Kidney (tissue), 22 donors: ENCODE measurements at places on chromosomes 5 and 9. TPM values are rescaled to one million over a fixed set of nuclear protein-coding genes. Genes with fewer than 3 reads are reported as not detected.

GRCh38 chr5:38009749-38010358 is 170.0 kb upstream of the GDNF start:
- no peak overlapping the region for H3K4me3 ChIP-seq
- DNase-seq: peak; percentile 48
- H3K36me3 ChIP-seq: no peaks in the 10 kb centered on the region
- H3K27me3 ChIP-seq: no peaks in the 10 kb centered on the region

DNA sequence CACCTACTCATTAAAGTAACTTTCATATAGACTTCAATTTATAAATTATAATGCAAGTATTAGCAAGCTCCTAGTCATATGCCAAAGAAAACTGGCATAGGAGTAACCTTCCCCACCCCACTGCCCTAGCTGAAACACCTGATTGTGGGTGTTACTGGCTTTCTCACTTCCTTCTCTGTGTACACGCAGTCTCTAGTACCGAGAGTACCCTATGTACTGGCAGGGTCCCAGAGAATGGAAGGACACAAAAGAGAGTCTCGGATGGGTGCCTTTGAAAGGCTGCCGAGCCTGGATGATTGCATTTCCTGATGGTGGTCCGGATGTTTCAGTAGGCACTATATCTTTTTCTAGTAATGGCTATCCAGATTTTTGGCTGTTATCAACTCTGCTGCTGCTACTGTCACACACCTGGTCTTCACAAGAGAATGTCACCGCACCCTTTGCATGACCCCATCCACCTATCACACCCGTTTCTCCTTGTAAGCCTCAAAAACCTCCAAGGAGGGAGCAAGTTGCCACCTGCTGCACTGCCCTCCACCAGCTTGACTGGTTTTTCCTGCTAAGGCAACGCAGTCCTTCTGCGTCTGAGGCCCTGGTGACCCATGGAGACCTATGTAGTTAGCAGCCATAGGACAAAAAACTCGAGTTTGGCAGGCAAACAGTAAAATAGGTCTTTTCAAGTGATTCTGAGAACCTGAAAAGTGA is 53.8 kb upstream of the CLINT1 start:
- H3K27ac ChIP-seq: peak overlapping the region; percentile 87
- DNase-seq: peak; percentile 89
- peak overlapping the region; percentile 14 for H3K4me3 ChIP-seq
- H3K36me3 ChIP-seq: no peaks in the 10 kb centered on the region
- H3K4me1 ChIP-seq: no peaks in the 10 kb centered on the region
- H3K27me3 ChIP-seq: no peaks in the 10 kb centered on the region

DNA sequence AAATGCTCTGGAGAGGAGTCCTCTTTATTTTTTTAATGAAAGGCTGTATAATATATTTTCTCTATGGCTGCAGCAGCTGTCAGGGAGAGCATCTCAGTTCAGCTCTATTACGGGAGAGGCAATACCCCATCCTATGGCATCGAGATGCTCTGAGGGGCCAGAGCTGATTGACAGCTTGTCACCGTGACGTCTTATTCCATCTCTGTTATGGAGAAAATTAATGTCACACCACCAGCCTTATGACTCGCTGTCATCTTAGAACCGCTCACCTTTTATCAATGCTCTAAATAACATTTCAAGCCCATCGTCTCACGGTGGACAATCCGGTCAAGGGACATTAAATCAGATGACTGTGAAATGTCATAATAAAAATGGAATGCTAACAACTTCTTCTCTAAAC is 273.5 kb downstream of the SLF1 start:
- H3K27me3 ChIP-seq: no peaks in the 10 kb centered on the region
- H3K4me3 ChIP-seq: no peak overlapping the region

- no peak for DNase-seq
- no peak overlapping the region for H3K27ac ChIP-seq
- H3K4me3 ChIP-seq: no peak overlapping the region
- H3K36me3 ChIP-seq: no peaks in the 10 kb centered on the region
- no peaks in the 10 kb centered on the region for H3K27me3 ChIP-seq
Measured at GRCh38 chr9:68966496-68966944, 47.4 kb downstream of the PRKACG start.

DNA sequence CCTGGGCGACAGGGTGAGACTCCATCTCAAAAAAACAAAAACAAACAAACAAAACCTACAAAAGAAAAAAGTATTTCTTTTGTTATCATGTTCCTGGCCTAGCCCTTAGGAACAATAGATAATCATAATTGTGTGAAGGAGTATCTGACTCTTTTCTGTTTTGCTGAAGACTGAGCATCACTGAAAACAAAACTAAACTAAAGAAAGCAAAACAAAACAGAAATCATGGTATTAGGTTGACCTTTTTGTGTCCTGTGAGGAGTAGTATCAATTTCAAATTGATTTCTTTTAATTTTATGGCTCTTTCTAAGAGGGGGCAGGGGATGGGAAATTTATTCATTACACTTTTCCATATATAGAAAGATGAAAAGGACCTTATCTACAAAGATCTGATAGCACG is 246.0 kb downstream of the YTHDC2 start:
- H3K27me3 ChIP-seq: no peaks in the 10 kb centered on the region
- no peak overlapping the region for H3K27ac ChIP-seq
- H3K36me3 ChIP-seq: no peaks in the 10 kb centered on the region
- H3K4me1 ChIP-seq: no peaks in the 10 kb centered on the region

- no peak overlapping the region for H3K4me3 ChIP-seq
- no peak for DNase-seq
- H3K27me3 ChIP-seq: no peaks in the 10 kb centered on the region
- peaks cover 2% of the 10 kb centered on the region for H3K4me1 ChIP-seq
Measured at GRCh38 chr5:73654171-73654811, 28.3 kb downstream of the ARHGEF28 start.

GRCh38 chr5:149128023-149128875 is 13.0 kb upstream of the ABLIM3 start:
- H3K4me3 ChIP-seq: no peak overlapping the region
- H3K36me3 ChIP-seq: no peaks in the 10 kb centered on the region
- H3K27me3 ChIP-seq: no peaks in the 10 kb centered on the region
- no peak overlapping the region for H3K27ac ChIP-seq
- DNase-seq: no peak

DNA sequence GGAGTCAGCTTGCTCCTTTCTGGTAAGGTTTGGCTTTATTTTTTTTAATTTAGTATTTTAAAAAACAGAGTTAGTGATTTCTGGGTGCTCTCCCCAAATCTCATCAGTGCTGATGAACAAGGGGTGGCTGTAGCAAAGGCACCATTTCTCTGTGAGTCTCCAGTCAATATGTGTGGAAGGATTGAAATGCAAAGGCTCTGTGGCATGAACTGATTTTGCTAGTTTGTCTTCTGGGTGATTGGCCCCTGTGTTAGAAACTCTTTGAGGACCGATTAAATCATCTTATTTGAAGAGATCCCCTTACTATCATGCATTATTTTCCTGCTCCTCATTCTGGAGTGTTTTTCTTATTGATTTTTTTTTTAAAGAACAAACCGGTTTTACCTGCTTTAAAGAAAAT is 596 bp downstream of the TEK start:
- no peaks in the 10 kb centered on the region for H3K4me1 ChIP-seq
- H3K27me3 ChIP-seq: no peaks in the 10 kb centered on the region
- H3K27ac ChIP-seq: peak overlapping the region; percentile 13
- H3K36me3 ChIP-seq: no peaks in the 10 kb centered on the region

DNA sequence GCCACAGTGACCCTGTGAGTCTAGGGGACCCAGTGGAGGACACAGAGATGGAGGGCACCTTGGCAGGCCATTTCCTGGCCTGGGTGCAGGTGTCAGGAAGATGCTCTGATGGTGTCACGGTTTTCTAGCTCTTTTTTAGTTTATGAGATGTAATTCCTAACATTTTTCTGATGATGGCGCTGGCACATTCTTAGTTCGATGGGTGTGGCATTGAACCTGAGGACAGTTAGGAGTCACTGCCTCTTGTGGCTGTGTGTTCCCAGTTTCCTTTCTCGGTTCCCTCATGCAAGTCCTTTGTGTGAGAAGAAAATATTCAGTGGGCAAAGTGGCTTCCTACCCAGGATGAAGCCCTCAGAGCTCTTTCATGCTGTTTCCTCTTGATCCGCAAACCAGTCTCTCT is 129.4 kb upstream of the ICE1 start:
- no peak for DNase-seq
- H3K4me3 ChIP-seq: no peak overlapping the region
- H3K4me1 ChIP-seq: no peaks in the 10 kb centered on the region
- H3K27me3 ChIP-seq: no peaks in the 10 kb centered on the region

DNA sequence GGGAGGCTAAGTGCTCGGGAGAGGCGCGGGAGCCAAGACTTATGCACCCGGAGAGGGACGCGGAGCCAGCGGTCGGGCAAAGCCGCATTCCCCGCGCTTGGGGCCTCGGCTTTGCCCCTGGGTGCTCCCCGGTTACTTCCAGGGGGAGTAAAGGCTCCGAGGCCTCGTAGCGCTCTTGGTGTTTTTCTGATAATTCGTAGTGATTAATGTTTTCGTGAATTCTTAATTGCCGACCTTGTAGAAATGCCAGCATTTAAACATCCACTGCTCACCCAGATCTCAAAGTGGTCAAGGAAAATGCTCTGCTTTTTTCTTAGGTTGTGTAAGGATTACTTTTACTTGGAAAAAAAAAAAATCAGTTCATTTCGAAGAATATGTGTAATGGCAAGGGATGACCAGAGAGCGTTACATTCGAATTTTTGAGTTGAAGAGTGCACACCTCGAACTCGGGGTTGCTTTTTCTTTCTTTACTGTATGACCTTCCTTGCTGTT is 654 bp upstream of the TUT7 start:
- peak overlapping the region; percentile 67 for H3K4me3 ChIP-seq
- no peak for DNase-seq
- no peaks in the 10 kb centered on the region for H3K36me3 ChIP-seq
- peak overlapping the region; percentile 77 for H3K27ac ChIP-seq
- no peaks in the 10 kb centered on the region for H3K4me1 ChIP-seq

DNA sequence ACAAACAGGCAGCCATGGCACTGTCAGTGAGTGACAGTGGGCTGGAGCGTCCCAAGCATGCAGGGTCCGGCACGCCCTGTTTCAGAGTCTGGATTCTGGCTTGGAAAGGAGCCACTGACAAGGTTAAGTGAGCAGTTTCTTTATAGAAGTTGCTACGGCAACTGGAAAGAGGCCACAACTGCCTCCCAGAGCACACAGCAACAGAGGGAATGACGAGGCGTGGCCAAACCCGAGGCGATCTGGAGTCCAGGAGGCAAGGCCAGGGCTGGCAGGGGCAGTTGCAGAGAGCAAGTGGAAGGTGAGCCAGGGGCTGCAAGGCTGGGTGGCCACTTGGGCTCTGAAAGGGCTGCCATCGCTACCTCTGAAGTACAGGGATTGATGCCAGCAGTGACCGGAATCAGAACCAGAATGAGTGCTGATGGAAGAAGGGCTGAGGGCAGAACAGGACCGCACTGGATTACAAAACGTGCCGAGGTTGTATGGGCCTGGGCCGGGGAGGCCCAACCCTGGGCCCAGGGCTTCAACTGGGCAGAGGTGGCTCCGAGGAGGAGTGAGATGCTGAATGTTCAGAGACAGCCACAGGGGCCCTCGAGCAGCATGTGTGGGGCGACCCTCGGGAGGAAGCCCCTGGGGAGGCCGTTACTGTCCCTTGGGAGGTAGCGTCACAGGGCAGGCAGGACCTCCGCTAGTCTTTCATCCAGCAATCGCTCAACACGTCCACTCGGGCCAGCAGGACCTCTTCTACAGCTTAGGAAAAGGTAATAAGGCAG is 4.6 kb downstream of the MRPL41 start:
- H3K27ac ChIP-seq: no peak overlapping the region
- no peaks in the 10 kb centered on the region for H3K27me3 ChIP-seq
- H3K4me3 ChIP-seq: no peak overlapping the region
- no peak for DNase-seq

- peak; percentile 5 for DNase-seq
- H3K27me3 ChIP-seq: no peaks in the 10 kb centered on the region
- no peaks in the 10 kb centered on the region for H3K4me1 ChIP-seq
- no peak overlapping the region for H3K4me3 ChIP-seq
Measured at GRCh38 chr5:8418049-8418426, 549.1 kb downstream of the MTRR start.

- H3K27ac ChIP-seq: no peak overlapping the region
- peaks cover 3% of the 10 kb centered on the region for H3K4me1 ChIP-seq
- H3K4me3 ChIP-seq: no peak overlapping the region
- H3K27me3 ChIP-seq: no peaks in the 10 kb centered on the region
- H3K36me3 ChIP-seq: no peaks in the 10 kb centered on the region
- no peak for DNase-seq
Measured at GRCh38 chr9:89036383-89036782, 45.1 kb downstream of the S1PR3 start.

Gene PDCD1LG2
- 2.4 TPM for total RNA-seq

Gene IFNB1
- total RNA-seq: not detected

- no peak overlapping the region for H3K27ac ChIP-seq
- H3K4me1 ChIP-seq: no peaks in the 10 kb centered on the region
- no peak for DNase-seq
- H3K36me3 ChIP-seq: no peaks in the 10 kb centered on the region
- no peaks in the 10 kb centered on the region for H3K27me3 ChIP-seq
- H3K4me3 ChIP-seq: no peak overlapping the region
Measured at GRCh38 chr9:123361086-123361730, 5.2 kb downstream of the CRB2 start.

GRCh38 chr5:41629897-41630296 is 119.5 kb upstream of the PLCXD3 start:
- no peaks in the 10 kb centered on the region for H3K36me3 ChIP-seq
- no peaks in the 10 kb centered on the region for H3K4me1 ChIP-seq
- no peak overlapping the region for H3K27ac ChIP-seq
- H3K4me3 ChIP-seq: no peak overlapping the region
- H3K27me3 ChIP-seq: no peaks in the 10 kb centered on the region

Gene INSL4
- total RNA-seq: not detected

Gene PLPP7
- total RNA-seq: 4.0 TPM

DNA sequence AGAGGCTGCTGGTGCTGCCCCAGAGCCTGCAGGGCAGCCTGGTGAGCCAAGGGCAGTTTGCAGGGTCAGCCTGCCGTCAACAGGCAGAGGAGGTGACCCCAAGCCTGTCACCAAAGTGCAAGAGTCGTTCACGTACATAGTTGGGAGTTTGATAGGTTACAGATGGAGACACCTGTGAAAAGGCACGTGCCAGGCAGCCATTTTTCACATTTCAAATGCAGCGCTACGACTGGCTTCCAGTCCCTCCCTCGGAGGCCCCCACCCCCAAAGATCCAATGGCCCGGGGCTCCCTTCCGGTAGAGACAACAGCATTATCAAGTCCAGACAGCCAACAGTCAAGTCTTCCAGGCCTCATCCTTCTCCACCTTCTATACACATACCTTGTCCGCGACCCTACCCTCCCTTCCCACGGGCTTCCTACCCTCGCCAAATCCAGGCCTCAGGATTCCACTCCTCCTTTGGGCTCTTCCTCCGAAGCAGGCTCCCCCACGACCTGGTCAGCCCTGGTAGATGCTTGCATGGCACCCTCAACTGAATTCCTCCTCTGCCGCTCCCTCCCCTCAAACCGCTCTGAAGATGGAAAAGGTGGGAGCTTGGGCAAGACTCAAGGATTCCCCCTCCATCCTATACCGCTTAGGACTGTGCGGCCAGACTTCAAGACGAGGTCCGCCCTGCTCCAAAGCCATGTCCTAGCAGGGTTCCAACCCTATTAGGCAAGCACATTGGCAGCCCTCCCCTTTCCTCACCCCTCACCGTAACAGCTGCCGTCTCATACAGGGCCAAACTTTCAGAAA is 13.2 kb downstream of the HNRNPH1 start:
- no peak overlapping the region for H3K4me3 ChIP-seq
- no peak overlapping the region for H3K27ac ChIP-seq
- peaks cover 70% of the 10 kb centered on the region for H3K36me3 ChIP-seq
- no peaks in the 10 kb centered on the region for H3K4me1 ChIP-seq
- no peak for DNase-seq
